GM12865 (cell line): ENCODE measurements at places on chromosomes 6 and 20.

GRCh38 chr6:74114428-74114827, 418.4 kb downstream of the CD109 start:
- peak; percentile 9 for DNase-seq

DNA sequence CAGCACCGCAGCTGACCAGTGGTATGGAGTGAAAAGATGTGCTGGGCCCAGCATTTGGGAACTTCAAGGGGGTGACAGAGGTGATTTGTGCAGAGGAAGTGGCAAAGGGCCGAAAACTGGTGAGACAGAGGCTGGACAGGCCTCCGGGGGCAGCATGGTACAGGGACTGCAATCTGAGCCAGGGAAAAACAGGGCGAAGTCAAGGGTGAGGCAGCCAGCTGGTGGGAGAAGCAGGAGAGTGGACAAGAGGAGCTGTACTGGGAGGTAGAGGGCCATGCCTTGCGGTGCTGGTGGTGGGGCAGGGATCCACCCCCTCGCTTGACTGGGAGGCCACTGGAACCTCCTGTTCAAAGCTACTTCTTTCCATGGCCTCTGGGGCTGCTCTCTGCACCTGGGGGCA, 7.3 kb upstream of the GFRA4 start:
- no peak for DNase-seq

GRCh38 chr6:15081447-15081846, 164.4 kb upstream of the JARID2 start:
- DNase-seq, result no peak

DNA sequence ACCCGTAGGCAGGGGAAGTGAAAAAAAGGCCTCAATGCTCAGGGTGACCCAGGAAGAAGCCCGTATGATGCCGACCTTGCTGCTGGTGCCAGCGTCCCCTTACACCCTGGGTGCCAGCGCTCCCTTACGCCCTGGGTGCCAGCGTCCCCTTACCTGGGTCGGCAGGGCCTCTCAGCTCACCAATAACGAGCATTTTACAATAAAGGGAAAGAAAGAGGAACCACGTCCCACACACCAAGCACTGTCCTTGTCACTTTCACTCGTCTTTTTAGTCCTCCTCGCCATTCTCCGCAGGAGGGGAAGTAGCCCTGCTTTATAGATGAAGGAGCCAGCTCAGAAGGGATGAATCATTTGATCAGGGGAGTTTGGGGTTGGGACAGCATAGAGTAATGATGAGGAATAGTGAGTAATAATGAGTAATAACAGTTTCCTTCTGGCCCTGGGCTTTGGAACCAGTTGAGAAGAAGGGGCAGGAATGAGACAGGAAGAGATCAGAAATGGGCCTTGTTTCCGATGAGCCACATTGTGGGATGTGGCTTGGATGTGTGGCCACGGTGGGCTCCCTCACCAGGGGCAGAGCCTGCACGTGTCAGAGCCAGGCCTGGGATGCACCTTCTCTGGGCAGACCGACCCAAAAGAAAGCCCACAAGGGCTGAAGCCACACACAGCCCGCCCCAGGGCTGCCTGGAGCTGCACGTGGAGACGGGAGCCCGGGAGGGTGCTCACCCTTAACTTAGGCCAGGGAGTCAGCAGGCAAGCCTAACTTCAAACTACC, 75.7 kb downstream of the SYNJ2 start:
- DNase-seq, result no peak

GRCh38 chr6:129446272-129447197, 263.4 kb downstream of the ARHGAP18 start:
- no peak for DNase-seq

GRCh38 chr6:113825781-113826180, 31.4 kb upstream of the MARCKS start:
- DNase-seq, result no peak

DNA sequence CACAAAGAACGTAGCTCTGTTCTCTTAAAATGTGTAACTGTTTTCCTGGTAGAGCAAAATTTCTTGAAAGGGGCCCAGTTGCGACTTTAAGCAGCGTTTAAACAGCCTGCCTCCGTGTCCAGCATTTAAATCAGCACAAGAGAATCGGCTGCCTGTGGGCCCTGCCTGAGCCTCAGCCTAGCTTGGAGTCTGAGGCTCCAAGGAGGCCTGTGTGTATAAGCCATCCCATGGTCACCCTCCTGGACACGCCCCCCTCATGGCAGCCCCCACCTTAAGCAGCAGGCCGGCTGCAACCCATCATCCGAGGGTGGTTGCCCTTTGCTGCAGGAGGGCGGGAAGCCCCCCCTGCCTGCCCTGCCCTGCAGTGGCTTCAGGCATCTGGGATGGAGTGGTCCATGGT, 18.9 kb downstream of the SDCBP2 start:
- DNase-seq, result no peak

- no peak for DNase-seq
Observed at GRCh38 chr6:14729129-14729871, 516.6 kb upstream of the JARID2 start.

- no peak for DNase-seq
Observed at GRCh38 chr6:132505158-132505557, 7.8 kb downstream of the STX7 start.

- peak; percentile 28 for DNase-seq
Observed at GRCh38 chr6:100664274-100665040, 199.7 kb upstream of the SIM1 start.

- DNase-seq, result no peak
Observed at GRCh38 chr20:57986666-57987065, 241.8 kb downstream of the ANKRD60 start.

- no peak for DNase-seq
Observed at GRCh38 chr6:32964776-32965175, 3.6 kb upstream of the BRD2 start.

DNA sequence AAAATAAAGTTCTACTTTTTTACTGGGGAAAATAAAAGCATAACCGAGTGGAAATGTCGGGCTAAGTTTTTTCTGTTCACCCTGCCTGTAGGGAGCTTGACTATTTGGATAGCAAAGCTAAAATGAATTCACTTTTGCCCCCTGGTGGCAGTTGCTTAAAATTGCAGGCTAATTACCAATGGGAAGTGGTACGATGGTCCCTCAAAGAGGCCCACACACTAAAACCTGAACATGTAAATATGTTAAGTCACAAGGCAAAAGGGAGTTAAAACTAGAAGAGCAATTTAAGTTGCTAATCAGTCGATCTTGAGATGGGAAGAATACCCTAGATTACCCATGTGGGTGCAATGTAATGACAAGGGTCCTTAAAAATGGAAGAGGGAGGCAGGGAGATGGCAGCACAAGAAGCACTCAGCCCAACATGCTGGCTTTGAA, 916 bp upstream of the SUN5 start:
- DNase-seq, result peak; percentile 57

DNA sequence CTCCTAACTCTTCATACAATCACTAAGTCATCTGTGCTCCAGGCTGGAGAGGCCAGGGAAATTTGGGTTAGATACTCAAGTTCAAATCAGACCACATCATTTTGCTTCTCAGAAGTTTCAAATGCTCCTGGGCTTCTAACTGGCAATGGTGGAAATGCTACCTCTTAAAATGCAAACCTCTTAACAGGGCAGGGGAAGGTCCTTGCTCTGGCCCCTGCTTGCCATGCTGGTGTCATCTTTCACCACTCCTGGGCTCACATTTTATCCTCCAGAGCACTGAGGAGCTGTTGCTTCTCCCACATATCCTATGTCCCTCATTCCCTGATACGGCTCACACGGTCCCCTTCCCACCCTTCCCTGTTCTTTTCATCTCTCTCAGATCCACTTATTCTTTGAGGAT, 41.8 kb upstream of the NT5E start:
- DNase-seq, result no peak

- DNase-seq, result peak; percentile 76
Observed at GRCh38 chr20:297925-298775, 780 bp downstream of the ZCCHC3 start.

DNA sequence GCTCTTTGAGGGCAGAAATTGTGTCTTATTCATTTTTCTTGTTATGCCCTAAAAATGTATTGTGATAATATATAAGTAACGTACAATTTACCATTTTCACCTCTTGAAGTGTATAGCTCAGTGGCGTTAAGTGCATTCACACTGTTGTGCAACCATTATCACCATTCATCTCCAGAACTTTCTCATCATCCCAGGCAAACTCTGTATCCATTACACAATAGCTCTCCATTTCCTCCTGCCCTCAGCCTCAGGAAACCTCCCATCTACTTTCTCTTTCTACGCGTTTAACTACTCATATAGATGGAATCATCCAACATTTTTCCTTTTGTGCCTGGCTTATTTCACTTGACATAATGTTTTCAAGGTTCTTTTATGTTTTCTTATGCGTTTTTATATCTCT, 184.6 kb downstream of the ESR1 start:
- no peak for DNase-seq

- no peak for DNase-seq
Observed at GRCh38 chr6:12024216-12024615, 12.1 kb downstream of the HIVEP1 start.

GRCh38 chr6:80976336-80976735, 776.1 kb downstream of the TENT5A start:
- DNase-seq, result no peak

- no peak for DNase-seq
Observed at GRCh38 chr6:7919871-7920270, 9.3 kb upstream of the TXNDC5 start.

DNA sequence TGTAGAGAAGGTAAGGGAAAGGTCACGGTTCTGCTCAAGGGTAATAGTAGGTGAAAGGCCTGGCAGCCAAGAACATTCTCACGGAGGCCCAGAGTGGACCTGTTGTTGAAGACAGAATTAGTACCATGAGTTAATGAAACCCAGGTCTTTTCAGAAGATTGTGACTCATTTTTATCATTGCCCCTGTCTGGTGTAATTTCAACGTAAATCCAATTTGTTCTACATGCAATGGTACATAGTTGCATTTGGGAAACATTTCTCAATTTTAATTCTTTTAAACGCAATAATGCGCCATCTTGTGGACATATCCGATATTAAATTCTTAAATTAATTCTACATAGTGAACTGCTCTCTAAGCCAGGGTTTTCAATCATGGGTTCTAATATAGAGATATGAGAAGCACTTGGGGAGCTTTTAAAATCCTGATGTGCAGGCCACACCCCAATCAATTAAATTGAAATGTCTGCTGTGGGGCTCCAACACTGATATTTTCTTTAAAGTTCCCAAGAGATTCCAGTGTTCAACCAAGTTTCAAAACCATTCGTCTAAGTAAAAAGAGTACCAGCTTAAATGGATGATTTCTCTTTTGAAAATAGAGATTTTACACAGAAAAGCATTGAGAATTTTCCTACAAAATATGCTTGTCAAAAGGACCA, 257.4 kb downstream of the PLCB1 start:
- DNase-seq, result peak; percentile 50

GRCh38 chr6:69696273-69696672, 100.5 kb downstream of the LMBRD1 start:
- peak; percentile 3 for DNase-seq

- DNase-seq, result peak; percentile 82
Observed at GRCh38 chr6:13336553-13336952, 8.2 kb upstream of the TBC1D7 start.

DNA sequence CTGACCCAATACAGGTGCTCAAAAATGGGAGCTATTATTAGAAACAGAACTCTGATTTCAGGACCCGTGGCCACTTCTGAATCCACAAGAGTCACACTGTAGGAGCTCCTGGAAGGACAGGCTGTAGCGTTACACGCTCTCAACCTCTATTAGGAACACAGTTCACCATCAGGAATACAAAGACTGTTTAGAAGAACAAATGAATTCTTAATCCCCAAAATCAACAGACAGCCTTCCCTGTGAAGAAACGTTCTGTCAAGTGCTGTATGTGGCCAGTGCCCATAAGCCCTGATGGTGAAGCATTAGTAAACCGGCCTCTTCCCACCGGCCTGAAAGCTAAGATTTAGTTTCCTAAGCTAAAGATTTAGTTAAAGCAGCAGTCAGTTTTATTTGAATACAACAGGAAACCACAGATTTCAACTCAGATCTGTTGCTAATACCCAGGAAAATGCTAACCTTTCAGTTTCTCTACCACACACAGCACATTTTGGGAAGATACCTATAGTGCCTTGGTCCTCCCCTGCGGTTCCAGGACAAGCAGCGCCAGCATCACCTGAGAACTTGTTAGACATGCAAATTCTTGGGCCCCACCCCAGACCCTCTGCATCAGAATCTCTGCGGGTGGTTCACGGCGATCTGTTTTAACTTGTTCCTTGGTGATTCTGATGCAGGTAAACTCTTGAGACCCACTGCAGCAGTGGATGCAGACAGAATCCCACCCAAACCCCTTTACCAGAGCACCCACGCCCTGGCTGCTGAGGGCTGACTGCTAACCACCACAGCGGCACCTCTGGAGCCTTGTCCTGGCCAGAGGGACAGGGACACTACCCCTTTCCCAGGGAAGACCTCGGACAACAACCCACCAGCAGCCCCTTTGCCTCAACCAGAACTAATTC, 33.4 kb downstream of the MTRES1 start:
- peak; percentile 70 for DNase-seq

DNA sequence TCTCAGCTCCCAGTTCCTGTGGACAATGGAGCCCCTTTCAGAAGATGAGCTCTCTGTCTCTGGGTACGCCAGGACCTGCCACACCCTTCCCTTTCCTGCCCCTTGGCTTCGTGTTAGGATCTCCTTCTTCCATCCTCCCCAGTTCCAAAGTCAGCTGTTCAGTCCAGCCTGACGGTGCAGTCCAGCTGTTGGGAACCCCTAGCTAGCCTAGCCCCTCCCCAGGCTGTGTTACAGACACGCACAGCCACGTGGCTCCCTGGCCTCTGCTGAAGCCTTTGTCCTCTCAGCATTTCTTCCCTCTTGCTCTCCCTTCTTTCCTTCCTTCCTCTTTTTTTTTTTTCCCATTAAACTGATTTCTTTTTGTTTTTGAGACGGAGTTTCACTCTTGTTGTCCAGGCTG, 12.4 kb upstream of the TFAP2C start:
- DNase-seq, result no peak

DNA sequence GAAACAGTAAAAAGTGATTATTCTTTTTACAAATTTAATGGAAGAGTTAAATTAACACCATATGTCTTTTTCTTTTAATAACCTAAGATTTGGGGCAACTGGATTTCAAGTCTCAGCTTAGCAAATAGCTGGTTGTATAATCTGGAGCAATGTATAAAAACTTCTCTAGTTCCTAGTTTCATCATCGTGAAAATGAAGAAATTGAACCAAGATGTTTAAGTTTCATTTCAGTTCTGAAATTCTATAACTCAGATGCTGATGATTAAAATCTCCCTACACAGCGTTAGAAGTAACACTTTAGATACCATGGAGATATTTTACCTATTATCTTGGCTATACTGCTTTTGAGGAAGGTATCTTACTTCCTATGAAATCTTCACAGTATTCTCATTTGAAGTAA, 252.0 kb downstream of the KIF16B start:
- DNase-seq, result no peak

GRCh38 chr20:63896264-63897105, 1.6 kb downstream of the DNAJC5 start:
- peak; percentile 78 for DNase-seq

- DNase-seq, result peak; percentile 53
Observed at GRCh38 chr6:157020398-157020797, 243.2 kb downstream of the ARID1B start.

DNA sequence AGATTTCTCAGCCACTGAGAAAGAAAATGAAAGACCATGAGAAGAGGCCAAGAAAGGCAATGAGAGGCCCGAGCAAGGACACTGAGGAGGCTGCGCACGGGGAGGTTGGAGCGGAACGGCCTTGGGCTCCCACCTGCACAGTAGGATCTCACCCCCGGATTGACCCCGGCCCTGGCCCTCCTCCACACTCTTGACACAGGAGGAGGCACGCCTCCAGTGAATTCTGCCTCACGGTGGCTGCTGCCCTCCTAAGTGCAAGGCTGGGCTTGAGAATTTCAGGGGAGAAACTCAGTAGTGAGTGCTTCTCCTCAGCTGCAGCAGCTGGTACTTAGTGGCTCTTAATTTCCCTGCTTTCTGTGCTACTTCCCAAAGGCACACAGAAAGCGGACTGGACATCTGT, 18.0 kb downstream of the MRPL14 start:
- DNase-seq, result no peak

GRCh38 chr20:49781676-49782075, 31.0 kb upstream of the SLC9A8 start:
- no peak for DNase-seq
